GM06990 (cell line): ENCODE measurements at places on chromosomes 7 and 10.

DNA sequence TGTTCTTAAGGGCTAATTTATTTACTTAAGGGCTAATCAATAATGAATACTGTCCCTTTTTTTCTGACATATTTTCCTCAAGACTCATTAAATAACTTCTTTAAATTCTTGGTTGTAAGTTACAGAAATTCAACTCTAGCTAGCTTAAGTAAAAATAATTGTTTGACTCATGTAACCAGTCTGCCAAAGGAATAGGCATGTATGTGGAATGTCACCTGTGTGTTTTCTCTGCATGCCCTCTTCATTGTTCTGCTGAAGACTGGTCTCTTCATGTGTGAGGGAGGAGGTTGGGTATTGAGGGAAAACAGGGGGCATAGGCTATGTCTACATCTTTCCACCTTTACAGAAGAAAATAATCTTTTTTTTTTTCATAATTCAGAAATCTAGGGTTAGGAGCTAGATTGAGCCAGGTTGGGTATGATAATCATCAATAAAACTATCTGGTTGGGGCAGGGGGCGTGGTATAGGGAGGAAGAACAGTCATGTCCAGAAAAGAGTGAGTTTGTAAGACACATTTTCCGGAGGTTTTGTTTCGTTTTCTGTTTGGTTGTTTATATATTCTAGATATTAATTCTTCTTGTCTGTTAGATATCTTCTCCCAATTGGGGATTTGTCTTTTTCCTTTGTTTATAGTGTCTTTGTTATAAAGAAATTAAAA is 37.9 kb downstream of the EXOC4 start:
- no peak for DNase-seq

GRCh38 chr7:184294-185264 is 7.8 kb upstream of the FAM20C start:
- no peak for DNase-seq

GRCh38 chr10:86440874-86441843 is 74.6 kb upstream of the GRID1 start:
- DNase-seq: no peak

- DNase-seq: no peak
Observed at GRCh38 chr7:142615508-142615907, 133.8 kb upstream of the PRSS1 start.

GRCh38 chr7:132359743-132360142 is 216.5 kb downstream of the PLXNA4 start:
- no peak for DNase-seq

GRCh38 chr7:115058726-115059125 is 136.8 kb downstream of the MDFIC start:
- DNase-seq: no peak
